Activated naive CD4-positive, alpha-beta T cell treated with anti-CD3 and anti-CD28 coated beads, Interleukin-2, amount 50 U/mL, for 72 hours (primary cell): ENCODE measurements at places on chromosomes 3 and 15.

DNA sequence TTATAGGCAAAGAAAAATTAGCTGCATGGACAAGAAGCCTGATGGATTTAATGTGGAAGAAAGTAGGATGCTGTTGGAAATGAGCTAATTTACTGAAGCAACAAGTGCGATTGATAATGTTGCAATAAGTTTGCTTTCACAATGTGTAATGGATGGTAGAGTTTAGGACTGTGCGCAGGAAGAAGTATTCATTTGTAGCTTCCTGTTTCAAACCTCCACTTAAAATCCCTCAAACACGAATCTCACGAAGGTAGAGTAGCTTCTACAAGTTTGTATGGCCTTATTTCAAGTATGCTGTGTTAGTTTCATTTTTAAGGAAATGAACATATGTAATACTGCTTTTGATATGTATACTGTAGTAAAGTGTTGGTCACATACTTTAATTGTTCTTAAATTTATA is 42.3 kb downstream of the KCNH8 start:
- DNase-seq: no peak

DNA sequence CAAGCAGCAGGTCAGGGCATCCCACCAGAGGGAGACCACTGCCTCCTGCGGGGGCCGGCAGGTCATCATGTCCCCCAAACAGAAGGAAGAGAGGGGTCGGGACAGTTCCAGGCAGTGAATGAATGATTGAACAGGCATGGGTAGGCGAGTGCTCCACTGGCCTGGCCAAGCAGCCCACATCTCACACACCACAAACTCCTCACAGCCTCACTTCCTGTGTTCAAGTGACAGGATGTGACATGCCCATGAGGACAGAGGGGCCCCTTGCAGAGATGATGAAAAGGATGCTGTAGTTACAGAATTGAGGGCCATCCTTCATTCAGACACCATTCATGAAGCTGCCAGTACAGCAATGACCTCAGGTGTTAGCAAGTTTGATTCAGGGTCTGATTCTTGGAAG is 3.7 kb downstream of the IQSEC1 start:
- DNase-seq: peak; percentile 50

DNA sequence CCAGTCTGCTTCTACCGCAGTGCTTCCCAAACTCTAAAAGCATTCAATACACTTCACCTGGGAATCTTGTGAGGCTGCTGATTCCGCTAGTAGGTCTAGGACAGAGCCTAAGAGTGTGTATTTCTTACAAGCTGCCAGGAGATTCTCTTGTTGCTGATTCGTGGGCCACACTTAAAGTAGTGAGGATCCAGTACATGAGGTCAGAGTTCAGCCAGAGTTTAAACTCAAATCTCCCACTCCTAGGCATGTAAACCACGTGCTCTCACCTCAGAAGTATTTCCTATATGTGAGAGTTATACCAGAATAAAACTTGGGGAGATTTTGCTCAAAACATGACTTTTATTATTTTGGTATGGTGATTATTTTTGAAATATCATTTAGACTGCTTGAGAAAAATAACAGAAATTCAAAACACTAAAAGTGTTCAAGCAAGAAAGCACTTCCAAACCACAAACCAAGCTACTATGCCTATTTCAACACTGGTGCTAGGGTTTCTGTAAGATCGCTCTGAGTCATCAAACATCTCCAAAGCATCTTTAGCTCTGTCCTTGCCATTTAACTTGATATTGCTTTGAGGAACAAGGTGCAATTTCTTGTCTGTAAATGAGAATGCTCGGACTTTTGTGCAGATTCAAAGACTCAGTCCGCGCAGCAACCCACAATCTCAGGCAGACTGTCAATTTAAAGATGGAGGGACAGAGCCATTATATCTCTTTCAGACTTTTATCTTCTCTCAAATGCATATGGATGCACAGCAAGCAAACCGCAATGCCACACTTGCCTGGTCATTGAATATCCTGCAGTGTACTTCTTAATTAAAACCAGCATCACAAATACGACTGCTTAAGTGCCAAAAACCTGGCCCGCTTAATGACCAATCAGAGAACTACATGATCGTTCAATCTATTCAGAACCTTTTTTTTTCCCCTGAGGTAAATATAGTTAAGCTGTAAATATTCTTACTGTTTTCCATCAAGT is 59.8 kb downstream of the AGTR1 start:
- DNase-seq: no peak

GRCh38 chr15:39781147-39781966 is 1.3 kb downstream of the FSIP1 start:
- no peak for DNase-seq

- DNase-seq: peak; percentile 74
These were observed at the start of gene EOMES for GRCh38 chr3:27721717-27722564. EOMES (minus strand) TSS chr3:27722323; CDS start chr3:27722294, 29 bp downstream.
